ENCODE measurements at places on chromosomes 6 and 20.

GRCh38 chr6:3773678-3774298, 22.3 kb upstream of the PXDC1 start:
- DNase-seq: no peak

GRCh38 chr6:161135695-161136591, 137.9 kb downstream of the AGPAT4 start:
- DNase-seq: peak; percentile 85

- DNase-seq: no peak
Observed at GRCh38 chr6:32718879-32719278, 22.3 kb upstream of the HLA-DQA2 start.

DNA sequence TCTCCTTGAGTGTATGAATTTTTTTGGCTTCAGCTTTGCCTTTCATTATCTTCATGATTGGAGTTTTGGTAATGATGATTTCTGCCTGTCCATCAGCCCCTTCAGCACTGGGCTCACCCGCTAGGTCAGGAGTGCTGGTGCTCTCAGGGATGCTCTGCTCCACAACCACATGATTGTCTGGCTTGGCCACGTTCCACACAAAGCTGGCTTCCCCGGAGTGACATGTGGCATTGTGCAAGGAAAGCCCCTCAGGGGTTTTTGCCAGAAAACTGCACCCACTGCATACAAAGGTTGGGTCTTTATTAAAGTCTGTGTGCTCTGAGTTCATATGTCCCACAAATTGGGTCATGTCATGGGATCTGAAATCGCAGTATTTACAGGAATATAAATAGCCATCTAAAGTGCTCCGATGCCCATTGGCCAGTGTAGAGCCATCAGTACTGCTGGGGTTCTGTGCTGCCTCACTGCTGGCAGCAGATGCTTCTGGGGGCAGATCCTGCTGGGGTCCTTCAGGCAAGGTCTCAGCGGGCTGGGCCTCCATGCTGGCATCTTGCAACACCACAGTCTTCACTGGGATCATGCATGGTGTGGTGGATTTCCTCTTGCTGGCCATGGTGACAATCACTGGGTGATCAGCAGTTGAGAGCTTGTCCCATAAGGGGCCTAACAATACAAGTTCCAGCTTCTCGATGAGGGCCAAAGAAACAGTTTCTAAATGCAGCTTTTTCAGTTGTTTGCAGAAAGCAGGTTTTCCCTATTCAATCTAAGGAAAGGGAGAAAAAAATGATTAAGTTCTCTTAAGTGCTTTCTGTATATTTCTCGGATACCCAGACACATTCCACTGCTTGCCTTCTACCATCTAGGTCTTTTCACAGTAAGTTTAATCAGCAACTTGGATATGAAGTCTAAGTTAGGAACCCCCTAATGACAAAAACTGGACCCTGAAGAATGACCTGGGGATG, 67.2 kb downstream of the PLCG1 start:
- no peak for DNase-seq

All from esophagus muscularis mucosa (tissue), 4 donors.